ENCODE measurements at places on chromosomes 2 and 18.

GRCh38 chr2:26326514-26326913 is 19.4 kb upstream of the SELENOI start:
- DNase-seq, result no peak

GRCh38 chr18:6843308-6843707 is 113.8 kb downstream of the ARHGAP28 start:
- no peak for DNase-seq

DNA sequence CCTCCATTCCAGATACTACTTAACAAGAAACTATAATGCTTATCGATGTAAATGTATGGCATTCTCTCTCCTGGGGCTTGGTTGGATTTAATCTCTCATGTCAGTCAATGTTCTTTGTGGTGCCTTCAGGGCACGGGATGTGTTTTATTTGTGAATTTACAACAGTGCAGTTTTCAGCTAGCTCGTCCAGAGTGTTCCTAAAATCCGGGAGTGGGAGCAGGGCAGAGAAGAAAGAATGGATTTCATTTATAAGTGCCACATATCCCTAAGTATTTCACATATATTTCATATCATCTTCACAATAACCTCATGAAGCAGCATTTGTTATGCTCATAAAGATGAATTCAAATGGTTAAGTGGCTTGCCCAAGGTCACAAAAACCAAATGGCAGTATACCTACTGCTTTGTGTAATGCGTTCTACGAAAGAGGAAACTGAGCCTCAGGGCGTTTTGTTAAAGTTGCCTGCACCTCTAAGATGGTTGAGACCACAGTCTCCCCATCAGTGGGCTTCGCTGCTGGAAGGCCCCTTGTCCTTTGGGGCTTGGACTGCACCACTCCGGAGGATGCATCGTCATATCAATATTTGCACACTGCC is 134.7 kb upstream of the MGAT5 start:
- no peak for DNase-seq

DNA sequence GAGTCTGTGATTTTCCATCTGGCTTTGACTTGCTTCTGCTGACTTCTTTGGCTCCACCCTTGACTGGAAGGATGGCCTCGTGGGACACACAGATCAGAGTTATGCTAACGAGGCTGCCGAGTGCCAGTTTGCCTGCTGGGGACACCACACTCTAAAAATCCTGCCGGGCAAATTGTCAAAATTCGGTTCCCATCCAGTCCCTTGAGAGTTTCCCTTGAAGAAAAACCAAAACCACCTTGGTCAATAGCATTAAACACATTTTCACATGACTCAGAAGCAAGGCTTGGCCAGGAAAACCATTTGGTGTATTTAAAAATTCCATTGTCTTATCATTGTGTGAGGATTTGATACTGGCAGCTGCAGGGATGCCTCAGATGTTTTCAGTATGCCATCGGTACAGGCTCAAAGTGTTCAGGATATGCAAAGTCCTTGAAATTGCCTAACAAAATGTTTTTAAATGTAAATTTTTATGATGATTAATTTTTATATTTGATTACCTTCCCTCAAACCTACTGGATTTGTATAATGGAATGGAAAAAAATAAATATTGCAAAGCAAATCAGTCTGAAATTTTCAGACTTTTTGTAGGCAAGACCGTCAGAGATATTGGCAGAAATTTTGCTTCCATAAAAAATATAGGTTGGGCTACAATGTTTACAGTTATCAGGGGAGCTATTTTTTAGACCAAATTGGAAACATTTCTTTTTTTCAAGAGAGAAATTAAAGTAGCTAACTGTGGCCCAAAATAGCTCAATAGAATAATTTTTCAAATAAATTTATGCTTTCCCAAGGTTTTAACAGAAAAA is 41.6 kb downstream of the KCNE4 start:
- DNase-seq, result peak; percentile 93

- no peak for DNase-seq
Observed at GRCh38 chr2:235588750-235589149, 94.9 kb downstream of the AGAP1 start.

- DNase-seq, result no peak
Observed at GRCh38 chr18:31512203-31512764, 14.3 kb downstream of the DSG2 start.

- peak; percentile 86 for DNase-seq
Observed at GRCh38 chr2:39875182-39875913, 96.3 kb upstream of the THUMPD2 start.

Measured in astrocyte of the cerebellum (primary cell).